ENCODE measurements at places on chromosomes 6 and 20.
A peak's percentile ranks its signal among the peaks of the same experiment; 100 is the strongest.

DNA sequence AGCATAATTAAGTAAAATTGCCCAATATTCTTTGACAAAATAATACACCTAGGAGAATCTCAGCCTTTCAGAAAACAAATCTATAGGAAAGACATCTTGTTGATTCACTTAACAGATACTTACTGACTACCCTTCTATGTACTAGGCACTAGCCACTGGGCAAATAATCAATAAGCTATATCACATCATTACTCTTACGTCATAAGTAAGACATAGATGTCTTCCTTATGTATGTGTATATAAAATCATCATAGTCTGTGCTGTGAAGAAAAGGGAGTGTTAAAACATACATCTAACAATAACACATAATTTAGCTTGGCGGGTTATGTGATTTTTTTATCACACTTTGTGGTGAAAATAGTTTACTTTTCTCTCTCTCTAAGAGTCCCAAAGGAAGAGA lies 733.9 kb downstream of the EYS start:
- DNase-seq = no peak

DNA sequence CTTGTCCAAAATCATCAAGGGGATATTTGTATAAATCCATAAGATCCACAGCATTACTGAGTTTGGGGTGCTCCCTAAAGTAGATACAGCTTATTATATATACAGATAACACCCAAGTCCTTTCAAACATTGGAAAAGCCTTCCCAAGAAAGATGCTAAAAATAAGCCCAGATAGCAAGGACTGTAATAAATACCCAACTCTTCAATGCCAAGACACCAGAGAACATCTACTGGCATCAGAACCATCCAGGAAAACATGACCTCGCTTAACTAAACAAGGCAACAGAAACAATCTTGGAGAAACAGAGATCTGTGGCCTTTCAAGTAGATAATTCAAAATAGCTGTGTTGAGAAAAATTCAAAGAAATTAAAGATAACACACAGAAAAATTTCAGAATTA lies 761.4 kb downstream of the GRIK2 start:
- DNase-seq = no peak

DNA sequence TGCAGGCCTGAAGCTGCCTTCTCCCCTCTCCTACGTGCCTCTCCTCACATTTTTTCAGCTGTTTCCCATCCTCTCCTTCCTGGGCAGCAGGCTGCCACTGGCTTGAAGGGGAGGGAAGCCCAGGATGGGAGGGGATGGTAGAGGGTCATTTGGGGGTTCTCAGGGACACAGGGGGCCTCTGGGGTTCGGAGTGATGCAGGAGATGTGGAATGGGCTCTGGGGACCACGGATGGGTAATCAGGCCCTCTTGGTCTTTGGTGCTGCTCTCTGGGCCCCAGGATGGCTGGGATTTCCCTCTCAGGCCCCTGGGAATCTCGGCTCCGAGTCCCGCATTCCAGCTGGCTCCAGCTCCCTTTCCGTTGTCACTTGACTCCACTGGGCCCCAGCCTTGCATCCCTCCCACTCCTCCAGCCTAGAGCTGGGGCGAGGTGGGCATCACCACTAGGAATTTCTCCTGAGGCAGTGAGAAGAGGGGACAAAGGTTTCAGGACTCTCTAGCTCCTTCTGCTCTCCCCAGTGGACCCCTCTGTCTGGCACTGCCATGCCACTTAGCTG lies 2.0 kb upstream of the DDR1 start:
- no peak for DNase-seq

- DNase-seq = no peak
These were observed 41.2 kb downstream of the TMEM14A start for GRCh38 chr6:52712136-52712535.

GRCh38 chr6:134491477-134491876 lies 173.6 kb upstream of the SGK1 start:
- peak; percentile 70 for DNase-seq

- DNase-seq = peak; percentile 52
These were observed 181.2 kb downstream of the ADGRG6 start for GRCh38 chr6:142482974-142483373.

GRCh38 chr20:32285082-32285620 lies 7.7 kb downstream of the KIF3B start:
- no peak for DNase-seq

DNA sequence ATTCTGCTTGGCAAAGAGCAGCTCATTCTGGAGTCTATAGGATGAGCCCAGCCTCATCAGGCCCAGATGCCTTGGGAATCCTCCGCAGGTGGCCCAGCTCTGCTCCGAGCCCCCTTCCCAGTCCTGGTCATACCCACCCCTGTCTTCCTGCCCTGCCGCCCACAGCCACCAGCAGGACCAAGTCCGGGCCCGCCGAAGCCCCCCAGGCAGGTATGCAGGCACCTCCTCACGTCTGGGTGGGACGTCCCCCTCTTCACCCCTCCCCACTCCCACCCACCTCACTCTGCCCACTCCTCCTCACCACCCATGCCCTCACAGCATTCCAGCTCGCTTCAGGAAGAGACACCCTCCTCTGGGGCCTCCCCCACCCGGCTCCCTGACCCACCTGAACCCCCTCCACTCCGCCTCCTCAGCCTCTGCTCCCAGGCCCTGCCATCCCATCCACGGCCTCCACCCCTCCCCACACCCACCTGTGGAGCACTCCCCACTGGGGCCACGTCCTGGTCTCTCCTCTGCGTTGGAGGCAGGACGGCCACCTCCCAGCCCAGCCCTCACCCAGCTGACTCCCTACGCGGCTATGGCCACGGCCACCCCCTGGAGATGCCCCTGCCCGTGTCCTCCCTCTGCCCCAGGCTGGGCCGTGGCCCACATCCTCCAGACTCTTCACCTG lies 43.4 kb downstream of the KCNQ2 start:
- DNase-seq = no peak

DNA sequence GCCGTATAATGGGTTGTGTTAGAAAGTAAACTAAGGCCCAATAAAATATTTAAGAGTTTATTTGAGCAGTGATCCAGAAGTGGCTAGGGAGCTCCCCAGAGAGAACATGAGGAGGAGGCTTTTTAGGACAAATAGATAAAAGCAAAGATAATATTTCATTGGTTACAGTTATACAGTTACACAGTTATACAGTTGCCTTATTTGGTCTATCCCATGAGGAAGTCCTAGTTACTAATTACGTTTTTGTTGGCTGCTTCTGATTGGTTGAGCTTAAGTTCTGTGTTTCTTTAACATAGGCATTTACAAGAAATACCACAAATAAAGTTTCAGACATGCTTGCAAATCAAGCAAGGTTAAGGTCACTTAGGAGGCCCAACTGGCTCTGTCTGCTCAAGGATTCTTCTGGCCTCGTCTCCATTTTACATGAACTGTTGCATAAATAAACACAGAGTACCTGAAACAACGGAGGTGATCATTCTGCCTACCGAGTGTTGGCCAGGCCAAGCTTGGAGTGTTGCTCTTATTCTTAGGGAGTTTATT lies 7.0 kb downstream of the UBD start:
- DNase-seq = peak; percentile 87

DNA sequence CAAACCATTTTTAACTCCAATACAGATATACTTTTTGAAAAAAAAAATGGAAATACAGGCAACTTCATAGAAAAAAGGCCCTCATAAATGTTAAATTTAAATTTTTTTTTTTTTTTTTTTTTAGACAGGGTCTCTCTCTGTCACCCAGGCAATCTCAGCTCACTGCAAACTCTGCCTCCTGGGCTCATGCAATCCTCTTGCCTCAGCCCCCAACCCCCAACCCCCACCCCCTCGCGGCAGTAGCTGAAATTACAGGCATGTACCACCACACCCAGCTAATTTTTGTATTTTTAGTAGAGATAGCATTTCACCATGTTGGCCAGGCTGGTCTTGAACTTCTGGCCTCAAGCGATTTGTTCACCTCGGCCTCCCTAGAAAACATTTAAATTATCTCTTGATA lies 12.8 kb upstream of the ULBP3 start:
- no peak for DNase-seq

- no peak for DNase-seq
These were observed 17.6 kb downstream of the PRDM1 start for GRCh38 chr6:106103728-106104109.

- peak; percentile 21 for DNase-seq
These were observed 152.5 kb downstream of the MRPL14 start for GRCh38 chr6:43974643-43975230.

GRCh38 chr6:110746680-110747079 lies 68.6 kb downstream of the CDK19 start:
- DNase-seq = no peak

DNA sequence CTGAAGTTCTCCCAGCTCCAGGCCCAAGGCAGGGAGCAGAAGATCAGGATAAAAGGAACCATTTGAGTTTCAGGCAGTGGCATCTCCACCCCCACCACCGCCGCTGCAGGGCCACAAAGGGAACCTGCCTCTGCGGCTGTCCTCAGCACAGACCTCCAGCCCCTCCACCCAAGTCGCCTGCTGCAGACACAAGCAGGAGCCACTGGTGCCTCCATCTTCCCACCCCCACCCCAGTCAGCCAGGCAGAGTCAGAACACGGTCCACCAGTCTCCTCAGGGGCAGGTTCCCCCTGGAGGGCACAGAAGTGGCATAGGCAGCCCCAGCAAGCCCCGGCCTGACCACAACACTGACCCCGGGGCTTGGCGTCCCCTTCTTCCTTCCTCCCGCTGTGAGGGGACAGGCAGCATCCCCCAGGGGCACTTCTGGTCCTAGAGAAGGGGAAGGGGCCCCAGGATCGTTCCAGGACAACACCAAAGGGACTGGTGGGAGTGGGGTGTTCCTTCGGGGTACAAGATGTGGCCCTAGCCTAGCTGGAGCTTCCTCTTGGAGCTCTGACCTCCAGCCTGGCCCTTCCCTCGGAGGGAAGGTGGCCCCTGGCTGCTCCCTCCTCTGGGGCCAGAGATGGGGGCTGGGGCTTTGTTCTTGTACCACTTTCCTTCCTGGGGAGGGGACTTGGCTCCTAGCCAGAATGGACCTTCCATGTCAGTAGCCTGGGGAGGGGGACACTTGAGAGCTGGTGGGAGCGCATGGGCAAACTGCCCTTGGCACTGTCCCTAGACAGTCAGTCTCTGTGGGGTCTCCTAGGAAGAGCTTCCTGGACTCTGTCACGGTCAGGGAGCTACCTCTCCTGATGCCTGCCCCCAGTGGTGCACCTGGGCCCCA lies 36.0 kb downstream of the YTHDF1 start:
- no peak for DNase-seq

DNA sequence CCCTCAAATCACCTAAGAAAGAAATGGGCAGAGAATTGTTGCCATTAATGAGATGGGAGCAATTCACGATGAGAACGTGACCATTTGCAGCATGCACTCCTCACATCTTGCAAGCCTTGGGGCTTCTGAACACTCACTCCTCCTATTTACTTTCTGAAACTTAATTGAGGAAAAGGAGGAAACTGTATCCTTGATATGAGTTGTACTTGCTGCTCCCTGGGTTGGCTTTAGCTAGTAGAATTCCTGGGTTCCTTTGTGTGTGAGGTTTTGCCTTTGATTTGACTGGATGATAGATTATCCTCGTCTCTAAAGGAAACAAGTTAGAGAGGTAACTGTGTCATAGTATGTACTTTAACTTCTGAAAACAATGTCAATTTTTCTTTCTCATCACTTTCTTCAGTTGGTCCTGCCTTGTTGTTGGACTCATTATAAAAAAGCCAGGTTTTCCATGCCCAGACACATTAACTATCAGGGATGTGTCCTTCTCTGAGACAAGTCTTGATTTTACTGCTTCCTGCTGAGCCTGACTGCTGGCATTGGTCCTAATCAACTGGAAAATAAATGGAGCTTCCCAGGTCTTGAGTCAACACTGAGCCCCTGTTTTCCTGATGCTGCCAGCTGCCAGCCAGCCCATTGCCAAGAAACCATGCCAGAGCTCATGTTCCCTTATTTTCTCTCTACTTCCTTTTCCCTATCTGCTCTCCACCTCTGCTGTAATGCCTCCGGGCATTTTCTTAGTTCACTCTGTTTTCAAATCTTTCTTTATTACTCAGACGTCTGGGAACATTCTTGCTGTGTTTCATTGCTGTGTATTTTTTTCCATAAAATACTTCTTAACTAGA lies 6.0 kb upstream of the MRAP2 start:
- peak; percentile 35 for DNase-seq

GRCh38 chr6:41098366-41098765 lies 25.6 kb downstream of the NFYA start:
- peak; percentile 31 for DNase-seq

DNA sequence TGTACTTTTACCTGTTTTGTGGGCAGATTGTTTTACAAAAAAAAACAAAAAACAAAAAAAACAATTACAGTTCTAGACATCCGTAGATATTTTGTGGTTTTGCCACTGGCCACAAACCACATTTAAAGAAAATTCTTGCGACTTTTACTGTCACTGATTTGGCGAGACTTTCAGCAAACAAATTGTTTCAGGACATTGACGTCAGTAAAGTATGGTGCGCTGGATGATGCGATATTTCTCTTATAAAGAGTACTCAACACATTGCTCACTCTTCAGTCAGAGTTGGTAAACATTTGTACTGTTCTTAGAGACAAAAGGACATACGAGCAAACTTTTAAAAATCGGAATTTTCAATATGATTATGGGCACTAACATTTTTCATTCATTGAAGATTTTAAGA lies 229.8 kb downstream of the HAO1 start:
- DNase-seq = no peak

GRCh38 chr20:1888796-1889463 lies 6.3 kb upstream of the SIRPA start:
- DNase-seq = peak; percentile 68

GRCh38 chr6:19465256-19465655 lies 371.9 kb upstream of the ID4 start:
- DNase-seq = no peak

DNA sequence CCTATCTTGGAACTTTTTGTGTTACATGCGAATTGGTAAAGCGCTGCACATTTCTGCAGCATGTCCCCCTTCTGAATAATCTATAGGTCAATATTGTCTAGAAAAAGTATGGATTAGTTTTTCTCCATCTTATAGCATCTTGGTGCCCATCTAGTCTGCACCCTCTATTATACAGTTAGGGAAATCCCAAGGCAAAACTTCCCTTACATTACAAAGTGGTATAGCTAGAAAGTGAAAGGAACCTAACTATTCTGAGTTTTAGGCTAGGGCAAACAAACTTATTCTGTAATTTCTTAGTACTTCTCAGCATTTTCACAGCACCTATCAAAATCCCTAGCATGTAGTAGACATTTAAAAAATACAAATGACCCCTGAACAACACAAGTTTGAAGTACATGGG lies 133.5 kb upstream of the CCDC28A start:
- DNase-seq = no peak

DNA sequence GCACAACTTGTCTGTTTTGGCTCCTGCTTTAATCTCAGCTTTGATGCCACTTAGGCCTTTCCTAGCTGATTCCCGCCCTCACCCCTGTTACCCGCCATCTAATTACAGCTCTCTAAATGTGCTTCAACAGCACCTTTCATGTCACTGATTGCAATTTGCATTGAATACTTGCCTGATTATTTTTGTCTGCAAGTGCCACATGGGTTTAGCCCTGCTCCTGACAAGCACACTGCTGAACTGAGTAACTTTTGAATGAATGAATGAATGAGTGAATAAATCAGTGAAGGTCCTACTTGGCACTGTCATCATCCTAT lies 591 bp upstream of the DCBLD1 start:
- peak; percentile 23 for DNase-seq

DNA sequence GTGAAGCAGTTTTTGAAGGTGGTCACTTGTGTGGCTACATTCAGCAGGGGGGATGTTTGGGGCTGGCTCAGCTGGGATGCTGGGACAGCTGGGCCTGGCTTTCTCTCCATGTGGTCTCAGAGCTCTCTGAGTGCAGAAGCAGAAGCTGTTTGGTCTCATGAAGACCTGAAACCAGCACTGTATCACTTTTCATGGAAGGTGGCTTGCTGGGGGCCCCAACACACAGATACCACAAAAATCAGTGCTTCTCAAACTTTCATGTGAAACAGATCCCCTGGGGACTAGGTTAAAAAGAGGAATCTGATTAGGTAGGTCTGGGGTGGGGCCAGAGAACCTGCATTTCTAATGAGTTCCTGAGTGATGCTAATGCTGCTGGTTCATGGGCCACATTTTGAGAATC lies 347.3 kb downstream of the DHX35 start:
- DNase-seq = no peak

Data from iris pigment epithelial cell (primary cell).